ENCODE measurements at places on chromosomes 11 and 22.

DNA sequence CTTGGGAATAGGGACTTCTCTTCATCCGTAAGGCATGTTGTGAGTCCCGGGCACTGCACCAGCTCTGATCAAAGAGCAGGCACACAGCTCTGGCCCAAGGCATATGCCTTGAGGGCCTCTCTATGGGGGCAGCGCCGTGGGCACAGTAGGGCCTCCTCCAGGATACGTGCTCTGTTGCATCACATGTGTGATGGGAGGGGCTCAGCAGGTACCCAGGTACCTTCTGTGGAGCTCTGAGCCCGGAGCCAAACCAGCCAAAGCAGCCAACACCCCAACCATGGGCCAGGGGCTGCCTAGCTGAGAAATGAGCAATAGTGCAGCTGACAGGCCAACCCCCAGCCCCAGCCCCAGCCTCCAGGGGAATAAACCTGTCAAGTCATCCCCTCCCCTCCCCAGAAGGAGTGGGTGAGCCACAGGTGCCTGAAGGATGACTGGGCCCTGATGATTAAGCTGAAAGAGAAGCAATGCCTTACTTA lies 79.7 kb upstream of the SHISAL1 start:
- no peak for DNase-seq

DNA sequence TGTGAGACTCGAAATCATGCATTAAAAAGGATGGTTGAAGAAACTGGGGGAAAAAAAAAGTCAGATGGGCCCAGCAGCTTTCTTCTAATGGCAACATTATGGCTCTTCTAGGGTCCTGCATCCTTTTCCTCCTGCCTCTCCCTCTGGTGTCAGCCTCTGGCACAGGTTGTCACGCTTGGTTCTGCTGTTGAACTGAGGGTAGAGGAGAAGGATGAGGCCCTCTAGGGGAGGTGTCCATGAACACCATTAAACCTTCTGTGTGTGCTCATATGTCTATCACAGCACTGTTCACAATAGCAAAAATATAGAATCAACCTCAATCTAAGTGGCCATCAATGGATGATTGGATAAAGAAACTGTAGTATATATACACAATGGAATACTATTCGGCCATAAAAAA lies 36.0 kb downstream of the BUD13 start:
- no peak for DNase-seq

DNA sequence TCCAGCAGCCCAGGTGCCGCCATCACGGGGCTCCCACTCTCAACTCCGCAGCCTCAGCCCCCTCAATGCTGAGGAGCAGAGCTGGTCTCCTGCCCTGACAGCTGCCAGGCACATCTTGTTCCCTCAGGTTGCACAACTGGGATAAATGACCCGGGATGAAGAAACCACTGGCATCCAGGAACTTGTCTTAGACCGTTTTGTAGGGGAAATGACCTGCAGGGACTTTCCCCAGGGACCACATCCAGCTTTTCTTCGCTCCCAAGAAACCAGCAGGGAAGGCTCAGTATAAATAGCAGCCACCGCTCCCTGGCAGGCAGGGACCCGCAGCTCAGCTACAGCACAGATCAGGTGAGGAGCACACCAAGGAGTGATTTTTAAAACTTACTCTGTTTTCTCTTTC lies at the start of gene SAA1:
TSS of gene SAA1 (plus strand) at position 316 of the 400 bp plus-strand sequence. CDS start 624 bp downstream, outside the sequence.
- no peak for DNase-seq

DNA sequence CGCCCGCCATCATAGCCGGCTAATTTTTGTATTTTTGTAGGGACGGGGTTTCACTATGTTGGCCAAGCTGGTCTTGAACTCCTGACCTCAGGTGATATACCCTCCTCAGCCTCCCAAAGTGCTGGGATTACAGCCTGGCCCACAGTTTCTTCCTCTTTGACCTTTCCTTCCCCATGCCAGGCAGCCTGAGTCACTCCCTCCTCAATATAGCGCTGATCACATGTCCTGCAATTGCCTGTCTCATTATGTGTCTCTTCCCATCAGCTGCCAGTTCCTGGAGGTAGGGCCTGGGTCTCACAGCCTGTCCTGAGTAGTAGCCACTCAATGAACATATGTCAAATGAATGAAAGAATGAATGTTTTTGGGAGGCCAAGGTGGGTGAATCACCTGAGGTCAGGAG lies 43.0 kb upstream of the CCDC134 start:
- DNase-seq, result no peak

DNA sequence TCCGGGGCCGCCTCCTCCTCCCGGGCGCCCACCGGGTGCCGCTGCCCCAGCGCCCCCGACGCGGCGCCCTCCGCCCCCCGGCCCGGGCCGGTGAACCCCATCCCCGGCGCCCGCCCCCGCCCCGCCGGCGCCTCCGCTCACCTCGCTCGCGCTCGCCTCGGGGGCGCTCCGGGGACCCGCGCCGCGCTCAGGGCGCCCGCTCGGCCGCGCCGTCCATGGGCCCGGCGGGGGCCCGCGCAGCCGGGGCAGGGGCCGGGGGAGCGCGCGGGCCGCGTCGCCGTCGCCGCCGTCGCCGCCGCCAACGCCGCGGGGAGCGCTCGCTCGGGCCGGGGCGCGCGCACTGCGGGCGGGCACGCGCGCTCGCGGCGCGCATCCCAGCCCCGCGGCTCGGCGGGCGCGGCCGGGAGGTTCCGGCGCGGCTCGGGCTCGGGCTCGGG lies 293 bp downstream of the DUSP8 start:
- peak; percentile 15 for DNase-seq

- DNase-seq, result peak; percentile 79
Observed at GRCh38 chr11:65589444-65590239, 6.0 kb downstream of the KCNK7 start.

DNA sequence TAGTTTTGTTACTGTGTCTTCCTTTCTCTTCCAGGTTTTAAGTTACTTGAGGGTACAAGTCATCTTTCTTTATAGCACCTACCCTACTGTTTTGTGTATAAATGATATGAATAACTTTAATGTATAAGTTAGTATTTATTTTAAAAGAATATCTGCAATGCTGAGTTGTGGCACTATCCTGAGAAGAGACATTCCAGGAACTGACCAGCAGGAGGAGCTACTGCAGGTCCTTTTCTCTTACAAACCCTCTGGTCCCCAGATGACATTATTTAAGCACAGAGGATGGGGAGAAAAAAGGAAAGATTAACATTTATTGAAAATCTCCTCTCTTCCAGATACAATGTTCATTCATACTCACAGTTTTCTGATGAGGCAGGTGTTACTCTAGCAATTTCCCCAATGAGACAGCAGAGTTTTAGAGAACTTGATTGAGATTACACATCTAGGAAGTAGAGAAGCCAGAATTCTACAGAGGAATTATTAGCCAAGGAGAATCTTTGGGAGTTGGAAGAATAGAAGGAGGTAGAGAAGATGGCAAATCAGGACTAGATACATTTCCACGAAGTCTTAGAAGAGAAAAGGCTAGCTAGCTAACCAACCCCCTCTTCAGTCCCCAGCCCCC lies 541.2 kb upstream of the API5 start:
- DNase-seq, result peak; percentile 20

GRCh38 chr11:56497010-56497409 lies 5.8 kb upstream of the OR5M8 start:
- no peak for DNase-seq

DNA sequence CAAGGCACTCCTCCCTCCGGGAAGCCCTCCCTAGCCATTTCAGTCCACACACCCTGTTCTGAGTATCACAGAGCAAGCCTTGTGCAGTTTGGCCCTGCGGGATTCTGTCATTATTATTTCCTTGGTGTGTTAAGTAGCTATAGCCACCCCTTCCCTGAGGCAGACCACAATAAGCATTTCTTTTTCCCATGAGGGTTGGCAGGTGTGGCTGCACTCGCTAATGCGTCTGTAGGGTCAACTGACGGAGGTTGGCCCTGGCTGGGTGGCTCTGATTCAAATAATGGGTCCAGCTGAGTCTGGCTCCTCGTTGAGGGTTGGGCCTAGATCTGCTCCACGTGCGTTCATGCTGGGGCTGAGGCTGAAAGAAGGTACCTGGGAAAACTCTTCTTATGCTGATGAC lies 5.1 kb downstream of the F2 start:
- DNase-seq, result no peak

DNA sequence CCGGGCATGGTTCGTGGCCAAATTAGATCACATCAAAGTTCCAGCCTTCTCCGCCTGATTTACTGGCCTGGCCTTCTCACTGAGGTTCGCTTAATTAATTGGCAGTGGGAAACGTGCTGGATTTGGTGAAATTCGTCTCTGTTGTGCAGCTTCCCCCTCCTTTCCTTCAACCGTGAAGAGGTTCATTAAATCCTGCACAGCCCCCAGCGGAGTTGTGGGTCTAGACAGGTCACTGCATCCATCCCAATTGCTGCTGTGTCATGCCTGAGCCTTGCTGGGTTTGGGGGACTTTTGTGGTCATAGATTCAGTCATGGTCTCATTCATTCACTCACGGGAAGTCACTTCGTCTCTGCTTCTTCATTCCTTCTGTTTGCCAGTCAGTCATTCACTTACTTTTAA lies 90.0 kb downstream of the INSC start:
- no peak for DNase-seq

- DNase-seq, result no peak
Observed at GRCh38 chr11:25271301-25271700, 774.4 kb downstream of the LUZP2 start.

DNA sequence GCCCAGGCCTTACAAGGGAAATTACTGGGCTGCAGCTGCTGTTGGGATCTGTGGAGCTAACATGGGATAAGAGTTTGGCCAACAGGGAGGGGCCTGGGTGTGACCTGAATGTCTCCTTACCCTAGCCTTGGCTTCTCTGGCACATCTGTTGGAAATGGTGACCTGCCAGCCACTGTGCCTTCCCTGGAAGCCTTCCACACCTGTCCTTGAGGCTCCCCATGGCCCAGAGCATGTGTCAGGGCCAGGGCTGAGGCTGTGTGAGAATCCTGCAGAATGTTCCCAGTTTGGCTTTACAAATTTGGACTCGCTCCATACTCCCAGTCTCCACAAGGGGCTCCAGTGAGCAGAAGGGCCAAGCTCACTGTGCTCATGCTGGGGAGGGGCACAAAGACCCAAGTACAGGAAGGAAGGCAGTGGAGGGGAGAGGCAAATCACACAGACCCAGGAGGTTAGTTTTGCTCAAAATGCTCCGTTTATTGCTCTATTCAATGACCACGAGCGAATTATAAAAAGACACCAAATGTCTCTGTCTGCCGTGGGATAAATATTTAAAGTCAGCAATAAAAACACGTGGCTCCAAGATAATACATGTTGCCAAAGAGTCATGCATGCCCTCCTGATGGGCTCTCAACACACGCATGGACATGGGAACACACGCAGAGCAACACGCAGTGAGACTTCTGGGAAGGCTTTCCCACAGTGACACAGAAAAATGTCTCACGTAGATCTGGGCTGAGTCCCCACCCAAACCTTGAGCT lies 1.7 kb upstream of the IGSF22 start:
- peak; percentile 78 for DNase-seq

GRCh38 chr11:92644595-92645445 lies 324.6 kb upstream of the MTNR1B start:
- no peak for DNase-seq

DNA sequence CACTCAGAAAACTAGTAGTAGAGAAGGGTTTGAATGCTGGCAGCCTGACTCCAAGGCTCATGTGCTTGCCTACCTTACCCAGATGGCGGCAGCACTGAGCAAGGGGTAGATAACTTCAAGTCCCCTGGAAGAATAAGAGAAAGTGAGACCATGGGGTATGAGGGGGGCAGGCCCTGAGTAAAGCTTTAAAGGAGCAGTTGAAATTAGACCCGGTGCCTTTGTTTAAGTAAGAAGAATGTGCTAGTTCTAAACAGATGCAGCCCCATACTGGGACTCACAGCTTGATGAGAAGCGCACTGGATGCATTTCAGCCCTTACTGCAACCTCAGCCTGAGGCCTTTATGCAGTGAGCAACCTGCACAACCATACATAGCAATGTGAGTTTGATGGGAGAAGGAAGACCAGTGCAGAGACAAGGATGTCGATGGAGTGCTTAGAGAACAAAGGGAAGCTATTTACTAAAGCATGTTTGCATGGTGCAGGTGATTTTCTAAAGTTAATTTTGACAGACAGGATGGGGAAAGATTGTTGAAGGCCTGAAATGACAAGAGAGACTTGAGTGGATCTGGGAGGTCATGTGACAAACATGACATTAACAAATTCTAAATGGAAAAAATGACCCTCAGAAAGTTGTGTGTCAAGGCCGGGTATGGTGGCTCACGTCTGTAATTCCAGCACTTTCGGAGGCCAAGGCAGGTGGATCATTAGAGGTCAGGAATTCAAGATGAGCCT lies 27.1 kb upstream of the TMA7B start:
- peak; percentile 50 for DNase-seq

DNA sequence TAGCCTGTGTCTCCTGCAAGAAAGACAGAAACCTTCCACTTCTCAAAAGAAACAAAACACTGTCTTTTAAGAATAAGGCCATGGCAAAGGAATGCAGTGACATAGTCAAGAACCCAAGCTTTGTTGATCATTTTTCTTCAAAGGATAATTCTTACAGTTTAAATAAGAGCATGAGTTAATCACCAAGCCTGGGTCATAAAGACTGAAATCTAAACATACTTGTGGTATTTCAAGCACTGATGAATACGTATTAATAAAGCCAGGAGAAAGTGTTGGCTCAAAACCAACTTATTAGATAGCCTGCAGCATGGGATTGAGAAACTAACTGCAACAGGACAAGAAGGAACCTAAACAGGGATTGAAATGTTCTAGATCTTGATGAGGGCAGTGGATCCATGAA lies 143.3 kb upstream of the MTNR1B start:
- DNase-seq, result no peak
